ENCODE measurements at places on chromosomes 2 and 18. TPM values are rescaled to one million over a fixed set of nuclear protein-coding genes. Genes with fewer than 3 reads are reported as not detected.

GRCh38 chr2:119786295-119786694 is 26.6 kb downstream of the PTPN4 start:
- no peaks in the 10 kb centered on the region for H3K27me3 ChIP-seq
- no peak overlapping the region for H3K27ac ChIP-seq
- no peak for DNase-seq

DNA sequence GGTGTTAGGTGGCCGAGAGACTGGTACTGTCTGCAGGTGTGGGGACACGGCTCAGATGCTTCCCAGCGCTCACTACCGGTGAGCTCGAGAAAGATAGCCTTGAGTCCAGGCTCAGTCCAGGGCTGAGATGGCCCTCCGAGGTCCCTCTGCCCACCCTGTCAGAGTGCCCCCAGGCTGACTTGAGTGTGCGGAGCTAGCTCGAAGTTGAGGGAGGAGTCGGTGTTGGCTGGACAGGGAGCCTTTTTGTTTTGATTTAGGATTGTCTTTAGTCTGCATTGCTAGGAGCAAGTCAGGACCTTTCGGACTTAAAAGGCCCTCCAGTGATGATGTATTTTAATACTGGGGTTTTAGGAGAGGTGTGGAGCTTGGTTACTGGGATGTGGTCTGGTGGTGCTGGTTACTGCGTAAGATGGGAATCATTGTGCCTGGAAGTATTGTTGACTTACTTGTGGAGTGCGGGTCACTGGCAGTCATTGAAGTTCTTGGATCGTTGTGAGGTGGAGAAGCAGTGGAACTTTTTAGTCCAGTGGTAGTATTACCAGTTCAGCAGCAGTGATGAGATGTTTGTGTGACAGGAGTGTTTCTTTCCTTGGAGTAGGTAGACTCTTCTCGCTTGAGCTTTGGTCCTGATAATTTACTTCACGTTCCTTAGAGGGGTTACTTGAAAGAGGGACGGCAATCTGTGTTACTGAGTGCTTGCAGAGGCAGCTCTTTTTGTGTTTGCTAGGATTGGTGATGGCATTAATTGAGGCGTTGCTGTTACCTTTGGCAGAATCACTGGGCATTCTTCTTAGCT is 633 bp downstream of the KIAA1328 start:
- DNase-seq, result peak; percentile 20
- H3K27ac ChIP-seq, result peak overlapping the region; percentile 87
- peaks cover 27% of the 10 kb centered on the region for H3K4me1 ChIP-seq

- peaks cover 11% of the 10 kb centered on the region for H3K4me1 ChIP-seq
- no peaks in the 10 kb centered on the region for H3K27me3 ChIP-seq
- peak overlapping the region; percentile 87 for H3K27ac ChIP-seq
- no peaks in the 10 kb centered on the region for H3K36me3 ChIP-seq
- H3K4me3 ChIP-seq, result peak overlapping the region; percentile 46
Observed at GRCh38 chr2:150485871-150486538, 1.5 kb downstream of the RND3 start.

DNA sequence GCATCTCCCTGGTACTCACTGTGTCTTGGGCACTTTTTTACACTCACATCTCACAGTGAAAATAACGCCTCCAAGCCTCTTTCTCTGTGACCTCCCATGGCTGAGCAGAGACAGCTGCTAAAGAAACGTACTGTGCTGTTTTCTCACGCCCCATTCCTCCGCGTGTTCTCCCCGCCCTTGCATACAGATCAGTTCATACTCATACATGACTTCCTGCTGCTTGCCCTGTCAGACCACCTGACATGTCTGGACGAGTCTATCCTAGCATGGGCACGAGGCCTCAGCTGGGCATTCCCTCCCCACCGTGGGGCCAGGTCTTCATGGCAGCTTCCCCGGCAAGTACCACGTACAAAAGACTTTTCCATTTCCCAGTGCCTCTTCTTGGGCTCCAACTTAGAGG is 21.2 kb upstream of the IL1A start:
- H3K4me1 ChIP-seq, result no peaks in the 10 kb centered on the region
- no peak overlapping the region for H3K4me3 ChIP-seq
- no peaks in the 10 kb centered on the region for H3K36me3 ChIP-seq
- no peaks in the 10 kb centered on the region for H3K27me3 ChIP-seq

GRCh38 chr2:236949089-236949905 is 136.4 kb upstream of the COPS8 start:
- H3K27me3 ChIP-seq, result no peaks in the 10 kb centered on the region
- H3K36me3 ChIP-seq, result no peaks in the 10 kb centered on the region
- no peak overlapping the region for H3K27ac ChIP-seq
- H3K4me1 ChIP-seq, result no peaks in the 10 kb centered on the region
- DNase-seq, result no peak

DNA sequence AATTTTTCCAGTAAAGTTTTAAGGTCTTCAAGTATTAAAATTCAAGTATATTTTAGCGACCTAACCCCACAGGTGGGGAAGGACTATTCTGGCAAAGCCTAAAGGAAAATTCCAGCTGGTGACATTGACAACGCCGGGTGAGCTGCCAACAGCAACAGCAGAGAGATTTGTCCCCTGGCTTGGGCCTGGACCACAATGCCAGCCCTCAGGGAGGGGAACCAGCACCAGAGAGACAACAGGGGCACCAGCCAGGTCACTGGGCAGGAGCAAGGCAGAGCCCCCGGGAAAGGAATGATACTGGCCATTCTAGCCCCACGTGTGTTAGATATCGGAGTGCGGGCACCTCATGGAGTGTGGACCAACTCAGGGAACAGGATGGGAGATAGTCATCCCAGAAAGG is 95.7 kb downstream of the ARMC9 start:
- H3K27me3 ChIP-seq, result no peaks in the 10 kb centered on the region
- H3K4me1 ChIP-seq, result peaks cover 11% of the 10 kb centered on the region
- H3K27ac ChIP-seq, result no peak overlapping the region

- H3K4me3 ChIP-seq, result no peak overlapping the region
- H3K36me3 ChIP-seq, result peaks cover 8% of the 10 kb centered on the region
- H3K4me1 ChIP-seq, result no peaks in the 10 kb centered on the region
- no peak for DNase-seq
- H3K27me3 ChIP-seq, result no peaks in the 10 kb centered on the region
Observed at GRCh38 chr2:159234868-159235267, 51.6 kb downstream of the WDSUB1 start.

DNA sequence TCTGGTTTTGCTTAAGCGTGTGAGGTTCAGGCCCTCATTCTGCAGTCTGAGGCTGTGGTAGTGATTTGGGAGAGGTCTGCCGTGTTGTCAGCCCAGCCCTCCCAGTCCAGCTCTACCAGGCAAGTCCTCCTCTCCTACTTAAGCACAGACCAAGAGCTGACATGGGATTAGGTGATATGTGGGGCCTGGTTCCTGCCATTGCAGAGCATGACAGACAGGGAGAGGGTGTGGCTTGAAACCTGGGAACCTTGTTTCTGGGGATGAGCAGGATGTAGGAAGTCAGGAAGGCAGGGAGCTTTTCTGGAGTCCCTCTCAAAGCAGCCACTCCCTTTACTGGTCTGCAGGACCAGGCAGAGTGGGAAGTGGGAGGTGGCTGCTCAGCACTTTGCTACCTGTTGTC is 38.6 kb downstream of the PTPRM start:
- no peak overlapping the region for H3K4me3 ChIP-seq
- H3K27me3 ChIP-seq, result no peaks in the 10 kb centered on the region
- H3K27ac ChIP-seq, result no peak overlapping the region
- no peaks in the 10 kb centered on the region for H3K36me3 ChIP-seq
- DNase-seq, result no peak
- peaks cover 4% of the 10 kb centered on the region for H3K4me1 ChIP-seq

DNA sequence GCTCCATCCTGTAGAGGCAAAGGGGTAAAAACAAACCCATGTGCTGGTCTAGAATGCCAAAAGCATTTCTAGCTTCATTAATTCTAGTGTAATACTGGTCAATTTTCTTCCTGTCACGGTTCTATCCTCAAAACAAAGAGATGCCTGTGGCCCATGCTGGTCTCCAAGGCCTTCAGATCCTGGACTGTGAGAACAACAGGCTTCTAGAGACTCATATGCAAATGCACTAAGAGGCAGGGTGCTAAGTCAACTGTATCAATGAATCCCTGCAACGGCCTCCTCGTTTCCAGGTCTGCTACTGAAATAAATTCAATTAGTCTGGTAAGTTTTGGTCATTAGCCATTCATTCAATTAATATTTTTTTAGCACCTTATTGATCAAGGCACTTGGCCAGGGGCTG is 4.0 kb downstream of the IFT172 start:
- DNase-seq, result no peak
- no peak overlapping the region for H3K27ac ChIP-seq
- peaks cover 15% of the 10 kb centered on the region for H3K4me1 ChIP-seq
- no peaks in the 10 kb centered on the region for H3K27me3 ChIP-seq
- no peak overlapping the region for H3K4me3 ChIP-seq
- H3K36me3 ChIP-seq, result peaks cover 6% of the 10 kb centered on the region

DNA sequence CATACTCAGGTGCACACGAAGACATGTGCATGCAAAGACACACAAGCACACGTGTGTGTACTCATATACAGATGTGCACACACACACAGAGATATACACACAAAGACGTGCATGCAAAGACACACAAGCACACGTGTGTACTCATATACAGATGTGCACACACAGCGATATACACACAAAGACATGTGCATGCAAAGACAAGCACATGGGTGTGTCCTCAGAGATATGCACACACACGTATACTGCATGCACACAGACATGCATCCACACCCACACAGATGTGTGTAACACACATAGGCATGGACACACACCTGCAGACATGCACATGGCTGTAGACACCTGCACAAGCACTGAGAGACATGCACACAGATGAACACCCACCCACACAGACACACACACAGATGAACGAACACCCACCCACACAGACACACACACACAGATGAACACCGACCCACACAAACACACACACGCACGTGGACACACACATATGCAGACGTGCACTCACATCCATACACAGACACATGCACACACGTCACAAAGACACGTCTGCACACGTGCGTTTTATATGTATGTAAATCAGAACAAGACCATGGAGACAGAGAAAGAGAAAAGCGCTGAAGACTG is 231.9 kb downstream of the TWIST2 start:
- H3K27me3 ChIP-seq, result no peaks in the 10 kb centered on the region
- H3K4me1 ChIP-seq, result no peaks in the 10 kb centered on the region
- H3K4me3 ChIP-seq, result no peak overlapping the region
- H3K27ac ChIP-seq, result no peak overlapping the region
- H3K36me3 ChIP-seq, result no peaks in the 10 kb centered on the region

DNA sequence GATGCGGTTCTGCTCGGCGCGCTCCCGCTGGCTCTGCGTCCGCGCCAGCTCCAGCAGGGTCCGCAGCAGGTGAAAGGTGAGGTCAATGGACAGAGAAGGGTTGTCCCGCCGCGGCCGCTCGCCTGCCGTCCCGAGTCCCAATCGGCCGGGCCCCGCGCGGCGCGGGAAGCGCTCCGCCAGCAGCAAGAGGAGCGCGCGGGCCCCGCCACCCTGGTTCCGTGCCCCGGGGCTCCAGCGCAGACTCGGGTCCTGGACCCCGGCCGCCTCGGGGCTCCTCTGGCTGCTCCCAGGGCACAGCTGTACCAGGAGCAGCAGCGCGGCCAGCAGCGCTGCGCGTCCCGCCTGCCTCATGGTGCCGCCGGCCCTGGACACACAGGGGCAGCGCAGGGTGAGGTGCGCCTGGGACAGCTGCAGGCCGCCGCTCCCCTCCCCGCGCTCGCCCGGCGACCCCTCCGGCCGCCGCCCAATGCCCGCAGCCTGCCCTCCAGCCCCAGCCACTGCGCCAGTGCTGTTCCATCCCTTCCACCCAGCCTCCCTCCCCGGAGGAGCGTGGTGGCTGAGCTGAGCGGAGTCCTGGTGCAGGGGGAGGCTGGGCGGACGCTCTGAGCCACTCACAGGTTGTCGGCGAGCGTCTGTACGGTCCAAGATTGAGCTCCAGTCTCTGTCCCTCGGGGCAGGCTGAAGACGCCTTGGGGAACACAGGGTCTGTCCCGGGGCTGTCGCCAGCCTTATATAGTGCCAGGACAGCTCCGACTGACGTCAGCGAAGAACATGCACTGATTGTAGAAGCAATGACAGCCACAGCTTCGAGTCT is 493 bp downstream of the UCN start:
- no peaks in the 10 kb centered on the region for H3K27me3 ChIP-seq
- no peak overlapping the region for H3K4me3 ChIP-seq
- no peak for DNase-seq
- peaks cover 29% of the 10 kb centered on the region for H3K4me1 ChIP-seq
- no peak overlapping the region for H3K27ac ChIP-seq

- H3K36me3 ChIP-seq, result no peaks in the 10 kb centered on the region
- H3K27ac ChIP-seq, result no peak overlapping the region
- H3K4me1 ChIP-seq, result no peaks in the 10 kb centered on the region
- no peak for DNase-seq
- H3K27me3 ChIP-seq, result no peaks in the 10 kb centered on the region
- H3K4me3 ChIP-seq, result no peak overlapping the region
Observed at GRCh38 chr2:75453384-75454240, 107.1 kb downstream of the EVA1A start.

WNT10A gene
- not detected for total RNA-seq

LCT gene
- total RNA-seq, result not detected

Measured in body of pancreas (tissue), 4 donors.